ENCODE measurements at places on chromosomes 12 and 14. TPM values are rescaled to one million over a fixed set of nuclear protein-coding genes. Genes with fewer than 3 reads are reported as not detected.

MORN3 gene
- total RNA-seq = 0.33 TPM

DLGAP5 gene
- total RNA-seq = 66.5 TPM

SERPINA4 gene
- not detected for total RNA-seq

SLC5A8 gene
- not detected for total RNA-seq

AQP2 gene
- not detected for total RNA-seq

CLMN gene
- 1.5 TPM for total RNA-seq

TAS2R19 gene
- total RNA-seq = 4.5 TPM

AMDHD1 gene
- 0.33 TPM for total RNA-seq

FZD10 gene
- total RNA-seq = not detected

OR4E2 gene
- total RNA-seq = not detected

NYNRIN gene
- total RNA-seq = 42.7 TPM

LPAR5 gene
- total RNA-seq = not detected

GSC gene
- 0.33 TPM for total RNA-seq

ANG gene
- 6.7 TPM for total RNA-seq

RNF212B gene
- total RNA-seq = not detected

Measured in smooth muscle cell of trachea (primary cell).